ENCODE measurements at places on chromosomes 2 and 18.

GRCh38 chr2:107340955-107341354 lies 455.0 kb upstream of the ST6GAL2 start:
- H3K27ac ChIP-seq, result no peak overlapping the region
- no peaks in the 10 kb centered on the region for H3K36me3 ChIP-seq
- no peaks in the 10 kb centered on the region for H3K27me3 ChIP-seq
- no peak for DNase-seq

- no peak overlapping the region for H3K4me3 ChIP-seq
- no peaks in the 10 kb centered on the region for H3K36me3 ChIP-seq
- no peaks in the 10 kb centered on the region for H3K27me3 ChIP-seq
- H3K27ac ChIP-seq, result no peak overlapping the region
- no peaks in the 10 kb centered on the region for H3K4me1 ChIP-seq
Observed at GRCh38 chr18:23057096-23057495, 78.2 kb upstream of the CABLES1 start.

GRCh38 chr2:160703648-160704585 lies 210.3 kb upstream of the RBMS1 start:
- H3K4me1 ChIP-seq, result peaks cover 11% of the 10 kb centered on the region
- DNase-seq, result no peak
- H3K4me3 ChIP-seq, result no peak overlapping the region
- H3K36me3 ChIP-seq, result no peaks in the 10 kb centered on the region
- no peaks in the 10 kb centered on the region for H3K27me3 ChIP-seq

GRCh38 chr2:241564596-241565410 lies 6.3 kb downstream of the BOK start:
- H3K4me3 ChIP-seq, result no peak overlapping the region
- DNase-seq, result no peak
- H3K4me1 ChIP-seq, result peaks cover 7% of the 10 kb centered on the region
- no peak overlapping the region for H3K27ac ChIP-seq
- no peaks in the 10 kb centered on the region for H3K27me3 ChIP-seq

Measured in H1 (cell line).